ENCODE measurements at places on chromosomes 6 and 20.

DNA sequence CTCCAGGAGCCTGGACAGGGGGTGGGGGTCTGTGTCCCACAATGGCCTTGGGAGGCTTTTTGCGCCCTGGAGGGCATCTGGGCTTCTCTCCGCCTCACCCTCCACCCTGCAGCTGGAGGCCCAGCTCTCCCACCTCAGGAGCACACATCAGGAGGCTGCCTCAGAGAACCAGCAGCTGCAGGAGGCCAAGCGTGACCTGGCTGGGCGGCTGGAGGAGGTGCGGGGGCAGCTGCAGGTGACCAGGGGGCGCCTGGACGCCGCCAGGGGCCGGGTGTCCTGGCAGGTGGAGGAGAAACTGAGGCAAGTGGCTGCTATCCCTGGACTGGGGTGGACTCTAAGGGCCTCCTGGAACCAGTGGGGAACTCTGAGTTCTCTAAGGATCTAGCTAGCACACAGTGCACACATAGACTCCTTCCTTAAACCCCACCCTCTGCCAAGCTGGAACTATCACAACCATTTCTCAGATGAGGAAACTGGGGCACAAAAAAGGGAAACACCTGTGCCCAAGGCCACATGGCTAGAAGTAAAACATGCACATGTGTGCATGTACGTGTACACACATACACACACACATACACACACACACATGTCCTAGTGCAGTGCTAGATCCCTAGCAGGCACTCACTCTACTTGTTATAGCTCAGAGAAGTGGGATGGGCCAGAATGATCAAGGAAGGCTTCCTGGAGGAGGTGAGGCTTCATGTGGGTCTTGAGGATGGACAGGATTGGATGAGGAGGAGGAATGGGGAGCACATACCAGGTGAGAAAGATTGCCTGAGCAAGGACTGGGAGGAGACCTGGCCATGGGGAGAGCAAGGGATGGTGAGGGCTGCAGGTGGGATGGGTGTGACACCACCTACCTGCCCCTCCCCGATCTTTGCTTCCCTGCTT is 22.9 kb downstream of the RAB44 start:
- DNase-seq: no peak

DNA sequence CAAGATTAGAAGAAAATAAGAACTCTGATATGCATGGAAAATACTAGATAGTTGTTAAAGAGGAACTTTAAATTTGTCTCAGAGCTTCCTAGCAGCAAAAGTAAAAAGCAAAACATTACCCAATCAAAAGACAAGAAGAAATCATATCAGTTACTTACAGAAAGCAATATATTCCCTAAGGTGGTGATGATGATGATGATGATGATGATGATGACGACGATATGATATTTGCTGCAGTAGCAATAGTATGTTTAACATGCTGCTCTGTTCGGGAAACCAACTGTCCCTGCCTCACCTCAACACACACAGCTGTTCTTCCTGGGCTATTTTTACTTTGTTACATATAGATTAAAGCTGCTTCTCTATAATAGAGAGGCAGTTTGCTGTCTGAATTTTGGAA is 12.0 kb upstream of the TBX18 start:
- no peak for DNase-seq

GRCh38 chr6:118565311-118565960 is 17.3 kb downstream of the PLN start:
- DNase-seq: no peak

GRCh38 chr20:61253264-61253639 is 1.2 kb downstream of the CDH4 start:
- DNase-seq: no peak

DNA sequence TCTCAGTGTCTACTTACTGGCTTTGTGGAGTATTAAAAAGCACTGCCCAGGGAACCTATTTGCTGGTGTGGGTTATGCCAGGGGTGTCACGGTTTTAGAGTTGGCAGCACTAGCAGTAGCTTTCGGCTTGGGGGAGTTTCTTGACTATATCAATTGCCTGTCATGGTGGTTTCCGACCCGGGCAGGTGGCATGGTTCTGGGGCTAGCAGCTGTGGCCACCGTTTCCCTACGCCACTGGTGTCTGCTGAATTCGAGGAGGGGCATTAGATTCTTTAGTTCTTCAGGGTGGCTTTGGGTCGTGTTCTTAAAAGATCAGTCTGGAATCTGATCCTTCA is 55.6 kb upstream of the FOXC1 start:
- DNase-seq: no peak

GRCh38 chr6:117613920-117614560 is 11.7 kb upstream of the GOPC start:
- no peak for DNase-seq

- no peak for DNase-seq
These were observed 40.6 kb upstream of the TMEM181 start for GRCh38 chr6:158519300-158519699.

DNA sequence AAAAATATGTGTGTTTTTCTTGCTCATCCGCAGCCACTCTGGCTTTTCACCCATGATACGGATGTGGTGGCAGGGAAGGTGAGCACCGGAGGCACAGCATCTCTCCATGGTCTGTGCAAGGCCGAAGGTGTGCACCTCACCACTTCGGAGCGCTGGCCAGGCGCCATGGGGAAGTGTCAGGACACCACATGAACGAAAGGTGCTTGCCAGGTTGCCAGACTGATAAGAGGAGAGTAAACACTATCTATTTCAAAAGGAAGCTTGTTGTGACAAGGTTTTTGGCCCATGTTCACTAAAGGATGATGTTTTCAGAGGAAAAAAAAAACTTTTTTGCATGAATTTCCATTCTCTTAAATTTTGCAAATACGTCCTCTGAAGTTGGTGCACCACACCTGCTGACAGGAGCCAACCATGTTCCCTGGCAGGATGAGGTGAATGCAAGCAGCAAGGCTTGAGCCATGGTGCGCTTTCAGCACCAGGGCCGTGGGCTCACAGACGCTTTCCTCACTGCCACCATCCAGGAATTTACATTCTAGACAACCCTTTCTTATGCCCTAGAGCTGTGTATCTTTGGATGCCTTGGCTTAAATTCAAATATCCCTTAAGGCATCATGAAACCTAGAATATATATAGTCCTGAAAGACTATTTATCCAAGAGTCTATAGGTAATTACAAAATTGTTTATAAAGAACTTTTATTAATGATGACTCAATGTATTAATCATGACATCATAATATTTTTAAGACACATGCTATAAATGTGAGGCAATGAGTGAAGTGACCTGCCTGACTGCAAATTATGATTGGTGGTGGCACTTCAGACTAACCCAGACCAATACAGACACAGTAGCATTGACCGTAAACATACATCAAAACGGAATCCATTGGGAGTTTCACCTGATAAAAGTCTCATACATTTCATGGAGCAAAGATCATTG is 234.5 kb downstream of the TFAP2A start:
- no peak for DNase-seq

- DNase-seq: no peak
These were observed 31.8 kb downstream of the PSMB9 start for GRCh38 chr6:32885698-32886286.

- no peak for DNase-seq
These were observed 440.1 kb downstream of the PTPRT start for GRCh38 chr20:42749556-42749955.

- DNase-seq: no peak
These were observed 15.1 kb upstream of the NOL7 start for GRCh38 chr6:13600036-13600435.

DNA sequence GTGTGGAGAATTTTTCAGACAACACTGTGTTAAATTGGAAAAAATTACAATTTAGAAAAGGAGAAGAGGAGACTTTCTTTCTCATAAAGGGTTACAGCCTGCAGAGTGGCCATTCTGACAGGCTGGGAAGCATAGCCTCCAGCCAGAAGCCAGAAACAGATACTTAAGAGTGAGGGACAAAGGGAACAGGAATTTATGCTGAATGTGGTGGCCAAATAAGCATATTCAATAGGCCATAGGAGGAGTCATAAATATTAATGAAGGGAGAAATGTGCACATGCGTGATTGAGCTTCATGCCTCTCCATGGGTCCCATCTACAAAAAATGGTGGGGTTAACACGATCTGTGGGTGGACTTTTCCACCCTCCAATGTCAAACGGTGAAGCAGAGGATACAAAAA is 13.4 kb downstream of the TMEM200A start:
- no peak for DNase-seq

GRCh38 chr6:140436023-140436811 is 1061.8 kb upstream of the CITED2 start:
- peak; percentile 17 for DNase-seq

DNA sequence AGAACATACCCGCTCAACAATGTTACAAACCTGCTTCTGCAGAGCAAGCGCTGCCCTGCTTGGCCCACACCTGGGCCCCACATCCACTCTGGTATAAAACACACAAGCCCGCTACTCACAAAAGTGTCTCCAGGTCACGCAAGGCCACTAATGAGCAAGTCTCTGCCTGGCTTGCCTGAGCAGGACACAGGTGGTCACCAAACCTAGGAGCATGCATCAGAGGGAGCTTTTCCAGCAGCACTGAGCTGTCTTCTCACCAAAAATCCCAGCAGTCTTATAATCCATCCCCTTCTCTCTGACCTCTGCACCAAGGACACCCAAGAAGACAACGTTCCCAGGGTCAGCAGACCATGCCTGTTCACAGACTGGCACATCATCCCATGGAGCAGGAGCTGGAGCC is 100.8 kb downstream of the DLL1 start:
- DNase-seq: no peak

GRCh38 chr6:41561416-41561815 is 15.2 kb downstream of the FOXP4 start:
- no peak for DNase-seq

DNA sequence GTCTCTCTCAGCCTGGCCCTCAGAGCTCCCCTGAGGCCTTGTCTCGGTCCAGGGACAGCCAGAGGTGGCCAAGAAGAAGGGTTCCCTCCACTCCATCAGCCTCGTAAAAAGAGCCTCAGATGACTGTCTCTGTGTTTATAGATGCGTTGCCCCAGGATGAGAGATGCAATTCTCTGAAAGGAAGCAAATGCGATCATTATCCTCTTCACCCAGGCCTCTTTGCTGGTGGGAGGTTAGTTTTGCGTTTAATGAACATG is 90.4 kb downstream of the YTHDF1 start:
- no peak for DNase-seq

DNA sequence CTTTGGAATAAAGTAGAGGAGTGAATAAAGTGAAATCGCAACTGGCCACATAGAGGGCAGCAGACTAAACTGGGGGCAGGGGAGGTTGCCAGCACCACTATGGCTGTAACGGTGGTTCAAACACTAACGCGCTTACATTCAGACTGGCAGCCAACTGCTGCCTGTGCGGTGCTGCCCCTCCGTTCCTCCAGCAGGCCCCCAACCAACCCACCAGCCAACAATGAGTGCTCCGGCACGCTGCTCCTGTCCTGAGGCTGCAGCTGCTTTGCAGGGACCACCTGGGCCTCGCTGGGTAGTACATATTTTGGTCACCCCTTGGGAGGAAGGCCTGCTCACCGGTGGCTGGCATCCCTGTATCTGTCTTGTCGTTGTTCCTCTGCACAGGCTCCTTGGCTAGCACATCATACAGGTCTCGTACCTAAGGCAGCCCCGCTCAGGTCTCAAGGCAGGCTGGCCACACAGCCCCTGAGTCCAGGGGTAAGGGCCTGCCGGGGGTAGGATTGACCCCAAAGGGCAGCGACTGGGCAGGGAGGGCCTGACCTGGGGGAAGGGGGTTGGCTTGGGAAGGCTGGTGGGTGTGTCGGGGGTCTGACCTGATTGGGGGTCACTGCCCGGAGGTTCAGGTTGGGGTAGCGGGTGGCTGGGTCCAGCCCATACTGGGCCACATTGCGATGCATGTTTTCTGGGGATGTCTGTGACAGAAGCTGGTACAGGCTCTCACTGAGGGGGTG is 6.3 kb downstream of the MICAL1 start:
- no peak for DNase-seq

DNA sequence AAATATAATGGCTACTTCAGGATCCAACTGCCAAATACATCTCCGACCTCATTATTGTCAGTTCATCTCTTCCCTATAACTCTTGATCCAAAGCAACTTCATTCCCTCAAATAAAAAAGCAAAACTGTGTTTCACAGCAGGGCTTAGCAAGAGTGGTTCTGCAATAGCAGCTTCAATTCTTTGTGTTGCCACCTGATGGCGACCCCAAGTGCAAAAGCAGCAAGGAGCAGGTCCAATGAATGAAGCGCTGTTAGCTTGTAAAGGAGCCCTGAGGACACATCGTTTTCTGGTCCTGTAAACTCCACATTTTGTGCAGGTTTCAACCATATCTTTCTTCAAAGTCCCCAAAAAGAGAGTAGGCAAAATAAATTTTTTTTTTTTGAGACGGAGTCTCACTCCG is 19.6 kb downstream of the RTN4IP1 start:
- DNase-seq: no peak

DNA sequence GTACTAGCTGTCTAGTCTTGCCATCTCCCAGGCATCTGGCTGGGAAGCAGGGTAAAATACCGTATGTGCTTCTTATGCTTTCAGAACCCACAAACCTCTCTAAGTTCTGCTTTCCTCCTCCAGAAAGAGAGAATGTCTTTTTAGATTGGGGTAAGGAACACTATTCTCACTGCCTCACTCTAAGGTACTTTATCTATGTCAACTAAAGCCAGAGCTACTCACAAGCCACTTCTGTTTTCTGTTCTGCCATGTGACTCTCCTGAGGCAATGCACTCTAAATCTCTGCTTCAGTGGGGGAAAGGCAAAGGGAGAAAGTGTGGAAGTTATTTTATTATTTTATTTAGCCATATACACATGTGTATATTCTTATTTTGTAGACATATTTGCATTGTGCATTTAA is 15.6 kb downstream of the MEP1A start:
- DNase-seq: no peak

GRCh38 chr6:160756871-160757270 is 54.8 kb downstream of the PLG start:
- no peak for DNase-seq

Data from T1000 (cell line).